Adrenal gland (tissue), 19 donors: ENCODE measurements at places on chromosomes 3 and 15.

GRCh38 chr3:58176827-58177489 is 33.8 kb downstream of the DNASE1L3 start:
- no peak for DNase-seq

DNA sequence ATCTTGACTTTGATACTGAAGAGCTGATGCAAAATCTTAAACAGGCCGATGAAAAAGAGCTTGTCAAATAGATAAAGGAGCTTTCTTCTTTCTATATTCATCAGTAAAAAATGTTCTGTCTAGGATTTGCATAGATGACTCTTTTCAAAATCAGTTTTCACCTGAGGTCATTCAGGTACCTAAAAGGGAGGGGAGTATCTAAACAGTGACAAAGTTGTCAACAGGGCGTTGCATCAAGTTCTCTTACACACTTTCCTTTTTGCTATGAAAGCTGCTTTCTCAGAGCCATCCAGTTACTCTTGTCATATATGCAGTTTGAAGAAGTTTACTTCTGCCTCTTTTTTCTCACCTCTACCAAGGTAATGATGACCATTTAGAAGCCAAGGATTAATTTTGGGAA is 60.0 kb downstream of the AKAP13 start:
- no peak for DNase-seq

DNA sequence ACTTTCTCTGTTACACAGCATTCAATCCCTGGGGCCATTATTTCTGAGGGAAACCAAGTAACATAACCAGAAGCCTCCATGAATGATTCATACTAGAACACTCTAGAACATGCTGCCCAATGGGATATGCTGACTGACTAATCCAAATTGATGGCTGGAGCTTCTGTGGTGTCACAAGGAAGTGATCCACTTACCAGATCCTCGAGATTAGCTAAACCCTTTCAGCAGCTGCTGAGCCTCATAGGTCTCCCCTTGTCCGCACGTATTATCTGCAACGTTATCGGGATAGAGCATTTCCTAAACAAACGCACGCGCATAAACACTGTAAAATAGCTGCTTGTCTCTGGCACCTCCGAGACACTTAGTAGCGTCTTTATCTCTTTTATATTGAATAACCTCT is 61.2 kb upstream of the PROK2 start:
- no peak for DNase-seq

- DNase-seq: no peak
Observed at GRCh38 chr3:10262027-10262426, 13.8 kb downstream of the TATDN2 start.

DNA sequence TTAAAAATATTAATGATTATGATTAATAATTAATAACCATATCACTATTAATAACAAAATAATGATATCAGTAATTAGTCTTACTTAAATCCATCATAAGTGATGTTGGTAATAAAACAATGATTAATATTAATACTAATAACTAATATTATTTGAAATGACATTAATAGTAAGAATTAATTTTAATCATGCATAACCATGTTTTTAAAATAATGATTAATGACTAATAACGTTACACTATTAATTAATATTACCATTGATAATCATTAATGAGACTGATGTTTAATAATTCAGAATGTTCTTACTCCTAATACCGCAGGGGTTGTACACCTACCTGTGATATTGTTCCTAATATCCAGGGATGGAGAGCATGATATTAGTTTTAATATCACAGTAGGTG is 53.4 kb upstream of the FRG2C start:
- no peak for DNase-seq

DNA sequence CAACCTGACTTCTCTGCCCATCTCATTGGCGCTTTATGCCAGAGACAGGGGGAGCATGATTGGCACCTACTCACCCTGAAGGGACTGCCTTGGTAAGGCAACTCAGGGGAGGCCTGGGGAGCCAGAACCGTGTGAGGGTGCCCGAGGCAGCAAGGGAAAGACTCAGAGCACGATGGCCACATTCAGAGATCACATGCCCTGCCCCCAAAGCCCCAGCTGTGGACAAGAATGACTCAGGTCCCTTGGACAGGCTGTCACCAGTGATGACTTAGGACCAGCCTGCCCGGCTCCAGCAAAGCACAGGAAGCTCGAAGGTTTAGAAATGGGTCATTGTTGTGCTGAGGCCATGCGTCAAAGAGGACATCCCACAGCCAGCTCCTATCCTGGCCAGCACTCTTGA is 49.1 kb upstream of the LIMD1 start:
- peak; percentile 84 for DNase-seq

DNA sequence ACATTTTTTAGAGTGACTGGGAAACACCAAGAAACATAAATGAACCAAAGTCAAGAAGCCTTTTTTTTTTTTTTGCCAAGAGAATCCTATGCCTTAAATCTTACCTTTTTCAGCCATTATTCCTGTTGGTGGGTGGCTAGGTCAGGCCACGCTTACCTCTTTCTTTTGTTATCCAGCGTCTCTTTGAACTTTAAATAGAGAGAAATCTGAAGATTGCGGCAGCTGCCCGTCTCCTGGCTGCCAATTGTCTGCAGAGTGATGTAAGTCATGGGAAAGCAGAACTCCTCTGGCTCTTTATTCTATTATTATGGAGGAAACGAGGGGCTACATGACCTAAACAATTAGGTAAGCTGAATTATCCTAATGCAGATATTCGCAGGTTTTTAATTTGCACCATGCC is at the start of gene STRIT1:
Gene STRIT1, minus strand, starts transcription at position 168 of the 400 bp plus-strand sequence.
- no peak for DNase-seq
